Astrocyte (in vitro differentiated cells and primary cell): ENCODE measurements at places on chromosomes 2 and 18.

- peak; percentile 71 for DNase-seq
These were observed 60.5 kb upstream of the TFPI start for GRCh38 chr2:187614756-187615155.

DNA sequence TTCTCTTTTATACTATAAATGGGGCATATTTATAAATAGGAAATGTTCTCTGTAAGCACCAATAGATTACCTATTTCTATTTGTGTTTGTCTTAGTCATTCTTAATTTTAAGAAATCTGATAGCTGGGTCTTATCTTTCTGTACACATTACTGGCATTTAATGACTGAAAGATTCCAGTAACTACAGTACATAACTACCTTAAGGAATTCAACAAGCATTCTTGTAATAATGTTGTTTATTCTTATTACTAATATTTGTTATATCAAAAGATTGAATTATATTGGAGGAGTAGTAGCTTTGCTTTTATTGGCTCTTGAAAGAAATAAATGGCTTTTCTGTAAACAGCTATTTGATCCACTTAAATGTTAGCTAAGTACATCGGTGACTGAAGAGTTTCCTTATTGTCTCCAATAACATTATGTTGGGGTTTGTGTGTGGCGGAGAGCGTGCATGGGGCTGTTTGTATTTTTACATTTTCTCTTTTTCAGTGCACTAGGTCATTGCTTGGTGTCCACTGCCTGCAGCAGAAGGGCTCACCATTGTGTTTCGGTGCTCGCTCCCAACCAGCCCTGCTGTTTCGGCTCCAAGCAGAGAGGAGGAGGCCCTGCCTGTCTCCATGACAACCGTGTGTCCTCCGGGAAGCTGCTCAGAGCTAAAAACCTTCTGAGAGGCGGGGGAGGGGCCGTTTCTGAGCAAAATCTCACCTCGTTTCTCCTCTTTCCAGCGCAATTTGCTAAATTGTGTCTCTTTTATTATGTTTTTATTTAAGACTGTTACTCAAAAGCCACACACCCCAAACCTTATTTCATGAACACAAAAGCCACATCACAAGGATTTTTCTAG lies 112.5 kb upstream of the SLC38A11 start:
- peak; percentile 60 for DNase-seq

- DNase-seq, result peak; percentile 43
These were observed 344.0 kb downstream of the PIK3C3 start for GRCh38 chr18:42298759-42299675.

GRCh38 chr2:135230150-135230549 lies 178.1 kb downstream of the RAB3GAP1 start:
- DNase-seq, result no peak

DNA sequence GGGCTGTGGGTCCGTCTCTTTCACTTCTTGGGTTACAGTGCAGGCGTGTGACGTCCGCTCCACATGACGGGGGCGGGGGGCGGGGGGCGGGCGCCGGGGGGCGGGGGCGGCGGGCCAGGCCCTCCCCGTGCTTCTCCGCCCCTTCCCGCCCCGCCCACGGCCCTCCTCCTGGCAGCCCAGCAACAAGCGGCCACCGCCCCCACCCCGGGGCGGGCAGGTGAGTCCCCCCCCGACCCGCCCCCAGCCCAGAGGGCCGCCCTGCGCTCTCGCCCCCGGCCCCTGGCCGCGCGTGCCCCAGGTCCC lies 3.6 kb downstream of the ZNF516 start:
- DNase-seq, result peak; percentile 51

- DNase-seq, result no peak
These were observed 803 bp upstream of the FIGN start for GRCh38 chr2:163736433-163737189.

DNA sequence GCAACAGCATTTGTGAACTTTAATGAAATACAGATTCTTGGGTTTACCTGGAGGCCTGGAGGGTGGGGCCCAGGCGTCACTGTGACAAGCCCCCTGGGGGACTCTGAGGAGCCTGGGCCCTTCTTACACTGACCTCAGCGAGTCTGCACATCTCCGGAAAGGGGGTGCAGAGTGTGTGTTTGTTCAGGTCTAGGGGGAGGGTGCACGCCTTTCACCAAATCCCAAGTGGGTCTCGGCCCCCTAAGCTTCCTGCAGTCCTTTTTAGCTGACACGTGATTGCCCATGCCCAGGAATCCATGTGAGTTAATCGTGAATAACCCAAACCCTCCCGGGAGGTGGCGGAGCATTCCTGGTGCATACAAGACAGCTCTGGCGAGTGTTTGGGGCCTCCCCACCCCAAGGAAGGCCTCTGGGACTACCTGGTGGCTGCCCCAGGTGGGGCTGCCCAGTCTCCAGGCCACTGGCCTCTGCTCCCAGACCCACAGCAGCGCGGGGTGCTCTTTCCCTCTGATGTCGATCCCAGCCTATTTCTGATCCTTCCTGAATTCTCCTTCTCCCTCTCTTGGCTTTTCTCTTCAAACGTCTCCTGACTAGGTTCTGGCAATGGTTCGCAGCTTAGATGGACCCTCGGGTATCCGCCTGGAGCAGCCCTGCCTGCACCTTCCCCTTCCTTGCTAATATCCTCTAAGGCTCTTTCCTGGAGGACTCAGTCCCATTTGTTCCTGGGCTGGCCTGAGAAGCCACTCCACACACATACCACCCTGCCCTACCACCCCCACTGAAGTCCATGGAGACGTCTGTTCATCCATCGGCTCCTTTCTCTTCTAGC lies 10.0 kb downstream of the NGEF start:
- DNase-seq, result no peak

DNA sequence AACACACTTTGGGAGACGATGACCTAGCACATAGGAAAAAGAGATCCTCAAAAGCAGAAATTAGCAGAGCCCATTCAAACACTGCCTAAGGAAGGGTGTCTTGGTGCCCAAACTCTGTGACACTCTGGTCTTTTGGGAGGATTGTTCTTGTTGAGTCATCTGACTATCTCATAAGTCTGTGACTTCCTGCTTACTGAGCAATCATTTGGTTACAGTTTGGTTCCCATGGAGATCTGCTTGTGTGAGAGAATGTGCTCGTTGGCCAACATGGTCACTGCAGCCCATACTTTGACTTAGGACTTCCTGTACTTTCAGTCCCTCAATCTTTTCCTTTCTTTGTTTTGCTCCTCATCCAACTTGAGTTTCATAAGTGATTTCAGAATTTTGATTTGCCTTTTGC lies 602.9 kb downstream of the NYAP2 start:
- DNase-seq, result peak; percentile 79

DNA sequence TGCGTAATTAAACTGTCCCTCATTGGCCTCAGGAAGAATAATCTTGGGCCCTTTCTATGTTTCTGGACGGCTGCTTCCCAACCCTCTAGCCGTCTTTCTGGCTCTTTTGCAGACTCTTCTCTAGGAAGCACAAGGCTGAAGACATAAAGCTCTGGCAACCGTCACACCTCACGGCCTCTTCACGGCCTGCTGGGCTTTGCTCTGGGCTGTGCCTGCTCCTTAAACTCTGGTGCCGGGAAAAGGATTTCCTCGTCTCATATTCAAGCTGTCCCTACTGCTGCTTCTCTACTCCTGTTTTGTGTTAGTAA lies 36.0 kb upstream of the WIPF1 start:
- DNase-seq, result no peak

GRCh38 chr2:133362061-133362476 lies 206.2 kb downstream of the NCKAP5 start:
- DNase-seq, result peak; percentile 68
